ENCODE measurements at places on chromosomes 7 and 10.
A peak's percentile ranks its signal among the peaks of the same experiment; 100 is the strongest.

DNA sequence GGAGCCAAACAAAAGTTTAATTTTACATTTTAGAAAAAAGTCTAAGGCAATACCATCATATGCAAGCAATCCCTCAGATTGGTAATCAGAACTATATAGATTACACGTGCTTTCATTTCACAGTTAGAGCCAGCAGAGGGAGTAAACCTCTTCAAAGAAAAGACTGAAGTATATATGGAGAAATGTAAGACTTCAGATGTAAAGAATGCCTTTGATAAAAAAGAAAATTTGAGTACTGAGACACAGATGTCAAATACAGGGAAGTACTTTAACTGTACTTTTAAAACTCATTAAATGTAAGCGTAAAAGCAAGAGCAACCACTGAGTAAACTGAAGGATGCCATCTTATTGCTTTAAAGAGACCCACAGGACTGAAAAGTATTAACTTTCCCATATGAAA is 101.4 kb upstream of the FAM133B start:
- DNase-seq, result peak; percentile 81

- DNase-seq, result peak; percentile 7
Observed at GRCh38 chr10:127945341-127945758, 38.4 kb downstream of the PTPRE start.

DNA sequence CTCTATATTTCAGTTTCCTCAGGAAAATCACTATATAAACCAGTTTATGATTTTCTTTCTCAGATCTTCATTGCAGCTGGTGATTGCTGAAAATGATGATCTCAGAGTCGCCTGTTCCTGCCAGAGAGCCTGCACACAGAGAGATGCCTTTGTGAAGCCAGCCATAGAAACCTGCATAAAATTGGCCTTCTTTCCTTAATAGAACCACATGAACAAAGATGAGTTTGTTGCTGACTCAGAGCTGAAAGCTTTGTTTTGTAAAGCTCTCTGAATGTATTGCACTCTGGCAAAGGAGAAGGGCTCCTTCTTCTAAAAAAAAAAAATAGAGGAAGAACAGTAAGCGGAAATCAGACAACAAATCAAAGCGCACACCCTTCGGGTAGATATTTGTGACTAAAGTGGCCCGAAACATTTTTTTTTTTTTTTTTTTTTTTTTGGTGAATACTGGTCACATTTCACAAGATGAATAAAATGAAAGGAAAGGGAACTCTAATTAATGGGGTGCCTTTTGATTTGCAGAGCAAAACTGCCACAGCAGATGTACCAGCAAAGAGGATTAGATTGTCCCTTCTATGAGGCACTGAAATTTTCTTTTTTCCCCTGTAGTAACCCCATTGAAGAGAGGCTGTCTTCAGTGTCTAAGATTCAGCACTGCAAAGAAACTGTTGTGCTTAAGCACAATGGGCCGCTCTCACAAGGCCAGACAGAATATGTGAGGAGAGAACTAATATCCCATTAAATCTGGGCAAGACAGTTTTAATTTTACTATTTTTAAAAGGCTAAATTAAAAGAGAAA is 75.1 kb upstream of the PTPRZ1 start:
- DNase-seq, result no peak

GRCh38 chr10:128140425-128140824 is 14.2 kb upstream of the MKI67 start:
- DNase-seq, result no peak

DNA sequence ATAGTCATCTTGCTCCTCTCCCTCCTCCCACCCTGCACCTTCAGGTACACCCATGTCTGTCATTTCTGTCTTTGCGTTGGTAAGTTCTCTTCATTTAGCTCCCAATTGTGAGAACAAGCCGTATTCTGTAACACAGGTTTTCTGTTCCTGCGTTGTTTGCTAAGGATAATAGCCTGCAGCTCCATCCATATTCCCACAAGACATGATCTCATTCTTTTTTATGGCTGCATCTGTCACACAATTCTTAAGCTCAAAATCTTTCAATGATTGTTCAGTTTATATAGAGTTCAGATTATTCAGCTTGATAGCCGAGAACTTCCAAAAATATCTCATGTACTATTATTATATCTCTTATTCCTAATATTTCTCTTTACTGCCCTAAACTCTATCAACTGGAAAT is 16.0 kb upstream of the TMEM168 start:
- no peak for DNase-seq

DNA sequence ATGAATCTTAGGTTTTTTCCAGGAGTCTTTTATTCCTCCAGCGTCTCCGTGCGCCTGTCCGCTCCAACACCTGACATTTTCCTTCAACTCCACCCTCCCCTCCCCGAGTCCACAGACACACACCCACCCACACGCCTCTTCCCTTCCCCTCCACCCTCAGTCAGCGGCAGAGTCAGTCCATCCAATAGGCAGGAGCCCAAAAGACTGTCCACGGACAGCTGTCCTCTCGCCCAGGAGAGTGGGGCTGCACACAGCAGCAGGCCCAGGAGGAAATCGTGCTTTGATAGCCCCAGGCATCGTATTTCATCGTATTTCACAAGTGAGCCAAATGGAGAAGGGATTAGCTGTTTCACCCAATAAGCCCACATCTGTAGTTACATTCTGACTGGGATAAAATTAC is 285.1 kb downstream of the ZEB1 start:
- peak; percentile 39 for DNase-seq

DNA sequence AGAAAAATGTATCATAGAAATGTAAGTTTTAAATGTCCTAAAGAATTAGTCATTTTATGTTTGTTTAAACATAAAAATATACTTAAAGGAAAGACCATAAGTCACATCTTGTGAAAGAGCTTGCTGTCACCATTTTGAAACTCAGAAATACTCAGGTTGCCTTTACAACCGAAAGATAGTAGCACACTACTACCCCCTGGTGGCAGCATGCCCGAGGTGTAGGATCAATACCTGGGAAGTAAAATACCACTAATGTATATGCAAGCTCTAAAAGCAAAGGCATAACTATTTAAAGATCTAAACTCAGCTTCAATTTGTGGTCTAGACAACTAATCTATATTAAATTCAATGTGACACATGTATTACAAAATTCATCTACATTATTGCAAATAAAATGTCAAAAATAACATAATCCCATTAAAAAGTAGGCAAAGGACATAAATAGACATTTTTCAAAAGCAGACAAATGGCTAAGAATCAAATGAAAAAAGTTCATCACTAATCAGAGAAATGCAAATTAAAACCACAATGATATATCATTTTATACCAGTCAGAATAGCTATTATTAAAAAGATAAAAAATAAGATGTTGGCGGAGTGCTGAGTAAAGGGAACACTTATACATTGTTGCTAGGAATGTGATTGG is 47.7 kb upstream of the FGL2 start:
- DNase-seq, result peak; percentile 65

DNA sequence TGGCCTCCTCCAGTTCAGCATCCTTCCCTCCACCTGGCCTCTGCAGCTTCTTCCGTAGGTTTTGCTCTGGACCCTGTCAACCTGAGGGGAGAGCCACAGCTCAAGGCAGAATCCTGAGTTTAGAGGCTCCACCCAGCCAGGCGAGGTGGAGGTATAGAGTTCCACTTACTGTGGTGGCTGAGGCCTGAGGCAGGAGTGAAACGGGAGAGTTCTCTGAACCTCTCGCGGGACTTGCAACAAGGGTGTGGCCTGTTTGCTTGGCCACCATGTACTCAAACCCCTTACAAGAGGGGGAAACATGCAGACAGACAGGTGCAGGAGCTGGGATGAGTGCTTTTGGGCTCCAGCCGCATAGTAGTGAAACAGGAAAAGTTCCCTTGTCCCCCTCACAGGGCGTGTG is 154.0 kb upstream of the C7orf33 start:
- no peak for DNase-seq

DNA sequence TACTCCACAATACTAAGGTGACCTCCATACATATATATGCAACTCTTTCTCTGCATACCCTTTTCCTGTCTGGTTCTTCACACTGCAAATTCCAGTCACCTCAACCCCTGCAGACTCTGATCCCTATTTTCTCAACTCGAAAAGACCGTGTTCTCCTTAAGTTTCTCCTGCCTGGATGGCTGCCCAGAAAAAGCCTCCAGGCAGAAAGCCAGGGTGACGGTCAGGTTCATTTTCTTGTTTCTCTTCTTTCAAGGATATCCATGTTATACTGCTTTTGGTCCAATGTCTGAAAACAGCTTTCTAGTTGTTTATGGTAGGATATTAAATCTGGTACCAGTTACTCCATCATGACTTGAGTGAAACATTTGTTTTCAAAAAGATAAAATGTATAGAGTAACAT is 267.8 kb upstream of the MYO3A start:
- DNase-seq, result no peak

- peak; percentile 34 for DNase-seq
Observed at GRCh38 chr7:27248911-27249723, 6.5 kb downstream of the EVX1 start.

DNA sequence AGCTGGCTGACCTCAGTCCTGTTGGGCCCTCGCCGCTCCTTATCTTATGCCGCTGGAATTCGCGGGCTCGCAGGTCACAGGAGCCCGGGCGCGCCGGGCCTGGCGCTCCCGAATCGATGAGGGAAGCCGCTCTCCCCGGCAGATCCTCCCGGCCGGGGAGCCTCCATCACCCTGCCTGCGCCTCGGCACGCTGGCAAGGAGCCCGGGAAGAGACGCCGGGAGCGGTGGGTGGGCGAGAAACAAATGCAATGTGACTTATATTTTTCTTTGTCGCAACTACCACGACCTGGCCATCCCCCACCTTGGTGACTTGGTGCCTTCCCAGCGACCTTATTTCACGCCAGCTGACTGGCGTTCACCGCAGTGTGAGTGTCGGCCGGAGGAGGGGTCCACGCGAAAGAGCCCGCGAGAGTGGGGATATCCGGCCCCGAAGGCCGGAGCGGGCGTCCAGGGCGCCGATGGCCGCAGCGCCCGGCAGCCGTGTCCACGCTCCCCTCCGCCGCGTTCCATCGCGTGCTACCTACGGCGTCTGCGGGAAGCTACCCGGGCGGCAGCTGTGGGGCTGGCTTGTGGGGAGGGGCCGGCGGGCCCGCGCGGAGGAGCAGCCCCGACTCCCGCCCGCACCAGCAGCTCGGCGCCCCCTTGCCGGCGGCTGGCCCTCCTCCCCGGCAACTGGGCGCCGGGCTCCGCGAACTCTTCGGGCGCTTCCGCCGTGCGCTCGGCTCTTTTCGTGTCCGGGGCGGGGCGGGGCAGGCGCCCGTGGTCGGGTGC is 494 bp upstream of the BMPR1A start:
- peak; percentile 72 for DNase-seq

DNA sequence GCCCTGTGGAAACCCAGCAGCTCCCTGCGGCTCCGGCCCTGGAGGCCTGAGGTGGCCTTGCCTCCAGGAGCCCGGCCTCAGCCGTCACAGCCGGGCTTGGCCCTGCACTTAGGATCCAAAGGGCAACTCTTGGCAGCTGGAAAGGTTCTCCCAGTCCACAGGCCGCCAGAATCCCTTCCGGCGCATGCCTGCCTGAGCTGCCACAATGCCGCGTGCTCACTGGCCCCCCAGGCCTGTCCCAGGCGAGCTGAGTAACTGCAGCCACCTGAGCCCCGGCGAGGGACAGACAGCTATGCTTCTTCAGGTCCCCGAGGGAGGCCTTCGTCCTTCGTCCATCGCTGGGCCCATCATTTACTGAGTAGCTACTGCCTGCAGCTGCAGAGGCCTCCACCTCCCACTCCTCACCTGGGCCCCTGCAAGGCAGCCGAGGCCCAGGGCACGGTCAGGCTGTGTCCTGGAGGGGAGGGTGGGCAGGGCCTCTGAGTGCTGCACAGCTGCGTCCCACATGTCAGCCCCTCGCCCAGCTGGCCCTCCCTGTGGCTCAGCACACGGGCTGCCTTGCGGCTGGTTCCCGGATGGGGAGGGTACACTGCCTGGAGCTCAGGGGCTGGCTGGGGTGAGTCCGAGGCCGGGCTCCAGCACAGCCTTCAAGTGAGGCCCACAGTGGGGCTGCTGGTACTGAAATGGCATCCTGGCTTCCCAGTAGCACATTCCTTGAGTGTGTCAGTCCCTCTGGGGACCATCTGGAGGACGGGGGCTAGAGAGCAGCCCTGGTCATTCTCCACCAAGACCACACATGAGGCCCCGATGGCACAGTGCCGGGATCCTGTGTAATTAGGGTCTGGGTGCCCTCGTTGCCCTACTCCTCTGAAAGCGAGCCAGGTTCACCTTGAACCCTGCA is 172.5 kb downstream of the ELFN1 start:
- DNase-seq, result peak; percentile 68

- DNase-seq, result peak; percentile 64
Observed at GRCh38 chr7:135558337-135558767, 635 bp downstream of the NUP205 start.

- peak; percentile 82 for DNase-seq
Observed at GRCh38 chr10:128064108-128064969, 61.9 kb downstream of the MKI67 start.

DNA sequence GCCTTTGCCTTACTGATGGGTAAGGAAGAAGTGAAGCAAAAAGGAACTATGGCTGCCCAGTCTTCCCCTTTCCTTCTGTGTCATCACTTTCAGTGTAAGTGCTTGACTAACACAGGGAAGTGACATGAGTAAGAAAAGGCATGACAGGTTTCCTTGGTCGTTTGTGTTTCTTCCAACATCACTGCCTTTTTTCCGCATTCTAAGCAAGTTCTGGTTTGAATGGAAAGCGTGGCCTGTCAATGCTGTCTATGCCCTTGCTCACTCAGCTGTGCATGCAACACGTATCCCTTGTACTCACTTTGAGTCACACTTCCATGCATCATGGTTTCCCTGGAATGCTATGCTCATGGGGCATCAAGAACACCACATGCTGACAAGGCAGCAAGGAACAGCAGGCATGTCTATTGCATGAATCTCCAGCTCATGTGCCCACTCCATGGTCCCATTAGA is 111.8 kb downstream of the OAT start:
- no peak for DNase-seq

GRCh38 chr7:141949451-141949850 is 2.7 kb upstream of the CLEC5A start:
- no peak for DNase-seq

DNA sequence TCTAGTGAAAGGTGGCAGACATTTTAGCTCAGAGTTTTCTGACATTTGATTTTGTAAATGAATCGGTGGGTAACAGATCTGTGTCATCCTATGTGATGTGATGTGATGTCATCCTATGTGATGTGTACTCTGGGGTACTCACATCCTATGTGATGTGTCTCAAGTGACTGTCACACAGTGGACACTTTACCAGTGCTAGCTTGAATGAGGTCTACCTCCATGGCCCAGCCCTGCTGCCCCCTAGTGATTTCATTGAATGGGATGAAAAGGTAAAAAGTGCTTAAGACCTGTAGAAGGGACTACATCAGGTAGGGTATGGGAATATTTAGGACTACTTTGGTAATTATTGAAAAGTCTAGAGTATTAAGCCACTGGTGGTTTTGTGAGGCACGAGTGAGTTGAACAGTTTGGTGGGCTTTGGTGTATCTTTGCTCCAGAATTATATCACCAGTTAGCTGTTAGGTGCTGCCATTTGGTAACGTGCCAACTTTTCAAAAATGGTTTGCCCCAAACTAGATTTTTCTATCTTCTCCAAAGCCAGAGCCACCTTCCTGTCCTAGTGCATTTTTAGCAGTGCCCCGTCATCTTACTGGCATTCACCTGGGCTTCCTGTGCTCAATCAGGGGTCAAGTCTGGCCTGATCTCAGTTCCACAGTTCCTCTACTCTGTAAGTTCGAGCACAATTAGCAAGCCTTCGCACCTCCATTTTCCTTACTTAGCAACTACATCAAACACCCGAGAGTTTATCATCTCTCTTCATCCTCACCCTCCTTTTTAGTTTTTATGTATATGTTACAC is 9.7 kb downstream of the EIF4H start:
- no peak for DNase-seq

All from fibroblast of skin of right quadriceps (primary cell).